Activated naive CD4-positive, alpha-beta T cell treated with anti-CD3 and anti-CD28 coated beads, Interleukin-2, amount 50 U/mL, for 72 hours (primary cell): ENCODE measurements at places on chromosomes 4 and X. TPM values are rescaled to one million over a fixed set of nuclear protein-coding genes. Genes with fewer than 3 reads are reported as not detected.
A peak's percentile ranks its signal among the peaks of the same experiment; 100 is the strongest.

Gene NAA11
- not detected for total RNA-seq

Gene TMEM128
- 15.5 TPM for total RNA-seq

Gene GALNT7
- total RNA-seq: 8.8 TPM

Gene PABPC1L2B
- total RNA-seq: not detected

Gene PAGE2
- total RNA-seq: 0.73 TPM

Gene SSX2
- not detected for total RNA-seq

Gene NEIL3
- 18.7 TPM for total RNA-seq

Gene STAP1
- total RNA-seq: 10.4 TPM

Gene VSIG4
- not detected for total RNA-seq

Gene GAGE12G
- not detected for total RNA-seq

Gene GPR119
- total RNA-seq: not detected

Gene YY2
- 0.32 TPM for total RNA-seq

Gene ASB9
- total RNA-seq: 2.5 TPM

Gene CXCL8
- 2.9 TPM for total RNA-seq

Gene HSD17B13
- total RNA-seq: not detected

Gene PHKA1
- total RNA-seq: 8.4 TPM

Gene GPRIN3
- 26.1 TPM for total RNA-seq

DNA sequence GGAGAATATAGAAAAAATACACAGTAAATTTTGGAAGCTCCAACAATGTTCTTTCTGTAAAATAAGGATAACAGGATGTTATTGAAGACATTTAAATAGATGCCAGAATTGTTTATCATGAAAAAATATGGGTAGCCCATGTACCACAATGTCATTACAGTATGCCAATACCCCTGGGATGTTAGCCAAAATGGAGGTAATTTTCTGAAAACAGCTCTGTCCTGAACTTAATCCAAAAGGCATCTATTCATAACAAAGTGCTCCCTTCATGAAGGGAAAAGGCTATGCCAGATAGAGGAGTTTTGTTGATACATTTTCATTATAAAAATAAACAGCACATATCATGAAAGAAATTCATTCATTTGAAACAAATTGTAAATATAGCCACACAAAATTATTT lies 1902.6 kb upstream of the AGA start:
- DNase-seq: no peak

DNA sequence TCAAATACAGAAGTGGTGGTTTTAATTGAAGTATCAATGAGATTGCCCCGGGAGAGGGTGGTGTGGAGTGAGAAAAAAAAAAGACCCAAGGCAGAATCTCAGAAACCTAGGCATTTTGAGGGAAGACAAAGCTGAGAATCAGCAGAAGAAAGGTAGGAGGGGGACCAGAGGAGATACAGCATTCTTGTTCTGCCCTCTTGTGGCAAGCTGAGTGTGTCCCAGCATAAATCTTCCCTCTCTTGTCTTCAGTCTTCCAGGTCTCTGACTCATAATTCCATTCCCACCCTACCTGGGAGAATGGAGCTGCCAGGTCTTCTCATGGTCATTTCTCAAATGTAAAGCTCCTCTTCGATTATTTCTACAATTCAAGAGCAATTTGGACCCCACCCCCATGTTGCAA lies 32.7 kb upstream of the MAGED1 start:
- no peak for DNase-seq

DNA sequence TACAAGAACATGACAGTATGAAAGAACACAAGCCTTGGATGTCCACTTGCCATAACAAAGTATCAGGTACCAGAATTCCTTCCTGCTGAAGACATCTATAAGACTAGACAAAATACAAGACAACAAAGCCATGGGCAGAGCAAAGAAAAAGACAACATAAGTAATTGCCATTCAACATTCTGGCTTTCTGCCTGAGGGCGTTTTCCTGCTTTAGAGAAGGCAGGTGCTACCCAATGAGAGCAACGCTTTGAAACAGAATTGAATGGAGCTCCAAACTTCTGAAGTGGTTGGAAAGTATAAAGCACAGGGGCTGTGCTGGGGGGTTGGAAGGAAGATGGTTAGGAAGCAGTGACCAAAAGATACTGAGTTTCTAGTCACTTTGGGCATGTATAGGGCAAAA lies 30.1 kb downstream of the PDE5A start:
- DNase-seq: no peak

GRCh38 chr4:184215709-184216328 lies 1.9 kb downstream of the ENPP6 start:
- DNase-seq: no peak

- no peak for DNase-seq
Measured at GRCh38 chr4:151004222-151004621, 10.9 kb downstream of the LRBA start.

GRCh38 chrX:65528705-65529340 lies 5.8 kb downstream of the LAS1L start:
- peak; percentile 58 for DNase-seq

DNA sequence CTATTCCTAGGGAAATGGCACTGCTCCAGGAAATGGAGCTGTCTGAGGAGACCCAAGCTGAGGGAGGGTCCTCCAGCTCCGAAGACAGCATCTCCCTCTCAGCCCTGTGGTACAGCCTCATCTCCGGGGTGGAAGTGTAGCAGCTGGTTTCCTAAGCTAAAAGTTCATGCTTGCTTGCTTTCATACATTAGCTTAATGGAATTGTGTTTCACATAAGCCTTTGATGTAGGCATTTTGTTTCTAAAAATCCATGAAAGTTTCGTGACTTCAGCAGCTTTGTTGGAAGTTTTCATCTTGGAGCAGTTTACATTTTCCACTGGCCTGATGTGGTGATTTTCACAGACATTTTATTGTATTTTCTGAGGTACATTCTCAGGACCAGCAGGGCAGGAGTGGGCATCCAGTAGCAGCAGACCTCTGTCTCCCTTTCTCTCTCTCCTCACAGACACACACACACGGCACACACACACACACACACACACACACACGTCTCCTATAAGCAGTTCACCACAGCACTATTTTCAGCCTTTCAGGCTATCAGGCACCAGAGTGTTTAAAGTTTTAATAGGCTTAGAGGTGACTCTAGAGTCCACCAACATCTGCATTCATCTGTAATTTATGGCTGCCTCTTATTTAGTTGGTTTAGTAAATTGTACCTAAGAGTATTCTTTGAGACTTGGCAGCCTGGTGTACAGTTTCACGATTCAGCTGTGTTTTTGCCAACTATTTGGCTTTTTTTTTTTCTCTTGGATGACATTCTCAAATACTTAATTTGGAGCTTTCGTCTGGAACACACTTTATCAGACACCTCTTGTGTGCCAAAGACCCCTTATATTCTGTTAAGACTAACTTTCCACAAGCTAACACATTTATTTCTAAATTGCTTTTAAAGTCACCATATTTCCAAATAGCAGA lies 225.8 kb upstream of the SFRP2 start:
- no peak for DNase-seq

DNA sequence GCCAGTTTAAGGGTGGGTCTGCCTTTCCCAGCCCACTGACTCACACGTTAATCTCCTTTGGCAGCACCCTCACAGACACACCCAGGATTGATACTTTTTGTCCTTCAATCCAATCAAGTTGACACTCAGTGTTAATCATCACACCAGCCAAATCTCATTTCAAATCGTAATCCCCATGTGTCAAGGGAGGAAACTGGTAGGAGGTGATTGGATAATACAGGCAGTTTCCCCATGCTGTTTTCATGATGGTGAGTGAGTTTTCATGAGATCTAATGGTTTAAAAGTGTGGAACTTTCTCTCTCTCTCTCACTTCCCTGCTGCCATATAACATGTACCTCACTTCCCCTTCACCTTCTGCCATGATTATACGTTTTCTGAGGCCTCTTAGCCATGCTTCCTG lies 647.2 kb upstream of the FRG1 start:
- DNase-seq: no peak

DNA sequence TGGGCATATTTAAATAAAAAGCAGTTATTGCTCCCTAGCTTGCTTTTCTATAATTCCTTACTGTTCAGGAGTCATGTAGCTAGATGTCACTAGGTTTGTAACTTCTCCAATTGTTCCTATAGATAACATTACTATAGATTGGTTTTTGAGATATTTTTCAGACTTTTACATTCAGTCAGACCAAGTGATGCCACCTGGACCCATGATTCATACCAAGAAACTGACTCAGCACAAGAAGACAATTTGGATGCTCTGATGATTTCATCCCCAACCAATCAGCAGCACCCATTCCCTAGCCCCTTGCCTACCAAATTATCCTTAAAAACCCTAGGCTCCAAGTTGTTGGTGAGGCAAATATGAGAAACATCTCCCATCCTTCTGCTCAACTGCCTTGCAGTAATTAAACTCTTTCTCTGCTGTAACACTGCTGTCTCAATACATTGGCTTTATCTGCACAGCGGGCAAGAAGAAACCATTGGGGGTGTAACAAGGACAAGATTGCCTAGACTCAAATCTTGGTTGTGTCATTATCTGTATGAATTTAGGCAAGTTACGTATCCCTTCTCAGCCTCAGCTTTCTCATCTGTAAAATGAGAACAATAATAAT lies 11.8 kb upstream of the NEIL3 start:
- no peak for DNase-seq

DNA sequence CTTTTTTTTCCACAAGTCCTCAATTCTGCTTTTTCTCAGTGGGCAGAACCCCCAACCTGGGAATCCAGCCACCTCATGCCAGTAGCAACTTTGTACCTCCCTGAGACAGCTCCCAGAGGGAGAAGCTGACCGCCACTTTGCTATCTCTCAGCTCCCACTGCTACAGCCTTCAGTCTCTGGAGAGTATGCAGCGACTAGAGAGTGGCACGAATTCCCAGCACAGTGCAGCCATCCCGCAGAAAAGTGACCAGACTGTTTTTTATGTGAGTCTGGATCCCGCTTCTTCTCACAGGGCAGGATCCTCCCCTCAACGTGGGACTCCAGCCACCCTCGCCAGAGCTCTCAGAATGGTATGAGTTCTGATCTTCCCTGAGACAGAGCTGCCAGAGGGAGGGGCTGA lies 1234.6 kb downstream of the FAM133A start:
- DNase-seq: no peak

- DNase-seq: no peak
Measured at GRCh38 chr4:88965053-88965452, 91.9 kb downstream of the FAM13A start.

DNA sequence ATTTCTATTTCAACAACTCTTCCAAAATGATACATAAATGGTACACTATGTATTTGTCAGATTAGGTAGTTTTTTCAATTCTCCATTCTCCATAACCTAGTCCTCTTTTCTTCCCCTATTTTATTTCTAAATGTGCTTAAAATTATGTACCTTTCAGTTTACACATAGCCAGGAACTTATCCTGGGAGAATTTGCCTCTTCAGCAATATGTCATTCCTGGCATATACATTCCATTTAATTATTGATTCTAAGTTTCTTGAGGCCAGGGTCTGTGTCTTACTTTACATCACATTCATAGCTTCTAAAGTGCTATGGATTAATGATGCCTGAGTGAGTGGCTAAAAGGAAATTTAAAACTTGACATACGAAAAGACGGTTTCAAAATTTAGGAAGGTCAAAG lies 199.8 kb downstream of the PDGFRA start:
- DNase-seq: no peak

- DNase-seq: no peak
Measured at GRCh38 chr4:174717828-174718227, 111.2 kb downstream of the GLRA3 start.

GRCh38 chrX:46642145-46642544 lies 68.6 kb downstream of the CHST7 start:
- DNase-seq: no peak

GRCh38 chr4:1266881-1267763 lies 18.2 kb upstream of the CTBP1 start:
- DNase-seq: no peak

GRCh38 chr4:122503214-122503613 lies 46.7 kb upstream of the IL2 start:
- DNase-seq: no peak

DNA sequence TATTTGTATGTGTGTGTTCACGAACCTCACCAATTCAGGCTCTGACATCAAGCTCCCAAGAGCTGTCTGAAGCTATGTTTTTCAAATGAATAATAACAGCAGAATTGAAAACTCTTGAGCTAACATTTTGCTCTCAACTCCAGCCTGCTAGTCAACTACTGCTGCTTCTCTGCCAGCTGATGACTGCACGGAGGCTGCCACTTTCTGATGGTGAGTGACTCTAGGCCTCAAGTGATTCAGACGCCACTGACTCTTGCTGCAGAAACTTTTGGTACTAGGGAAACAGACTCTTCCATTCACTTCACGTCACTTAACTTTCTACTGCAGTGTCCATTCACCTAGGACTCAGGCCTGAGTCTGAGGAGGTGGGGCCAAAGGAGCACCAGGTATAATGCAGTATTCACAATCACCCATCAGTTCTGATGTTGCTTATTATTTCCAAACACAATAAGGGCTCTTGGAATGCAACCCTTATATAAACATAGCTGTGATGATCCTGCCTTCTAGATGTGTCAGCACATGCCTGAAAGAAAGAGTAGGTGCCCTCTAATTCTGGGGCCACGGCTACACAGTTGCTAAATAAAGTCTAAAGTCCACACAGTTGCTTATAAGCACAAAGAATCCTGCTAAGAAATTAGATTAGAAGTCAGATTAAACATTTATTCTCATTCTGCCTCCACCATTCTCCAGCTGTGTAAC lies 16.0 kb downstream of the PRDM8 start:
- DNase-seq: no peak

- no peak for DNase-seq
Measured at GRCh38 chrX:38206036-38206435, 14.6 kb downstream of the SRPX start.

GRCh38 chrX:115952417-115953092 lies 218.0 kb upstream of the AGTR2 start:
- no peak for DNase-seq

DNA sequence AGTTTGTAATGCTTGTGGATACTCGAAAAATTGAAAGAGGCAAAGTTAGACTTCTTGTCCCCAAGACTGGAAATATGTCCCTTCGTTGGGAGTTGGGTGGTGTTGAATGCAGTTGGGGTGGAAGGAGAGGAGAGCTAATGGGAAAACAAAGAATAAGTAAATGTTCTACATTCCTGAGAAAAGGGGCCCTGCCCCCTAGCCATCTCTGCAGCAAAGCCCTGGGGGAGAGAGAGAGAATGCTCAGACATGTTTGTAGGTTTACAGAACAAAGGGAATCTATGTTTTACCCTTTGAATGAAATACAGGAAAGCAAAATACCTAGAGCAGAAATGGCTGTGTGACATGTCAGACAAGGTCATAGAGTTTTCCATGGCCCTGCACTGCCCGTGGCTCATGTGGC lies 88.1 kb downstream of the RASL11B start:
- DNase-seq: no peak

- DNase-seq: no peak
Measured at GRCh38 chr4:53706422-53707032, 115.2 kb upstream of the LNX1 start.

DNA sequence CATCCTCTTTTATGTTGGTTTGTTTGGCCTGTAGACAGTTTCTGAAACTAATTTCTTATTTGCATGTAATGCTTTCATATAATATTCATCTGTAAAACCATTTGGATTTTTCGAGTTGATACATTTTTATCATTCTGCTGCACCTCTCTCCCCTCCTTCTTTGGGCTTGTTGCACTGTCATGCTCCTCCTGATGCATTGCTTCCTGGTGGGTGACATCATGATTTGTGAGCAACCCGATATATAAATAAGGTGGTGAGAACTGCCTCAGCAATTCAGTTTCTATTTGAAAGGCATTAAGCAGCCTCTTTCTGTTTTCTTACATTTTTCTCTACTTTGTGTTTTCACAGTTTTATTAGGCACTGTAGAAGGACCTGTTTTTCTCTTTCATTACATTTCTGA lies 515.7 kb downstream of the RPA4 start:
- no peak for DNase-seq

GRCh38 chr4:129994715-129995114 lies 898.8 kb downstream of the C4orf33 start:
- no peak for DNase-seq
